ENCODE measurements at places on chromosomes 4 and X. TPM values are rescaled to one million over a fixed set of nuclear protein-coding genes. Genes with fewer than 3 reads are reported as not detected.

LNX1 gene
- 3.4 TPM for total RNA-seq

FREM3 gene
- not detected for total RNA-seq

- no peak for DNase-seq
- H3K27me3 ChIP-seq: no peaks in the 10 kb centered on the region
- no peaks in the 10 kb centered on the region for H3K36me3 ChIP-seq
- H3K4me1 ChIP-seq: no peaks in the 10 kb centered on the region
These were observed 907.1 kb downstream of the FAT4 start for GRCh38 chr4:126221717-126222340.

DNA sequence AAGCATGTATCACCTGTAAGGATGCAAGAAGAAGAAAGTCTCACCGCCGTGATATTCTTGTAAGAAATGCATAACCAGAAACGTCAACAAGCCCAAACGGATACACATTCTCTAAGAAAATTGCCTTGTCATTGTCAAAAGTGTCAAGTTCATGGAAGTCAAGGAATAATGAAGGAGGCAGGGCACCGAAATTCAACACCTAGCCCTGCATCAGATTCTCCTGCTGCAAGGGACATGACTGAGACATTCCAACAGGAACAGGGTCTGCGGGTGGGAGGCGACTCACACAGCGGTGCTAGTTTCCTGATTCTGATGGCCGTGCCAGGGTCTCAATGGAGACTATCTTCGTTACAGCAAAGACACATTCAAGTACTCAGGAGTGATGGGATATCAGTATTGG lies 26.7 kb downstream of the IRF2 start:
- no peak overlapping the region for H3K4me3 ChIP-seq
- DNase-seq: no peak
- H3K4me1 ChIP-seq: peaks cover 6% of the 10 kb centered on the region
- H3K36me3 ChIP-seq: no peaks in the 10 kb centered on the region

GRCh38 chrX:2500091-2500802 lies 529 bp downstream of the DHRSX start:
- peaks cover 5% of the 10 kb centered on the region for H3K36me3 ChIP-seq
- H3K27me3 ChIP-seq: no peaks in the 10 kb centered on the region
- peaks cover 29% of the 10 kb centered on the region for H3K4me1 ChIP-seq
- H3K27ac ChIP-seq: peak overlapping the region; percentile 97

GRCh38 chrX:34631479-34632220 lies 25.4 kb downstream of the TMEM47 start:
- H3K27ac ChIP-seq: no peak overlapping the region
- no peak for DNase-seq
- H3K27me3 ChIP-seq: no peaks in the 10 kb centered on the region
- no peaks in the 10 kb centered on the region for H3K4me1 ChIP-seq
- H3K36me3 ChIP-seq: no peaks in the 10 kb centered on the region
- no peak overlapping the region for H3K4me3 ChIP-seq

- no peak for DNase-seq
- H3K36me3 ChIP-seq: no peaks in the 10 kb centered on the region
- no peak overlapping the region for H3K4me3 ChIP-seq
These were observed 321.3 kb downstream of the RAB28 start for GRCh38 chr4:13162886-13163285.
